Activated gamma-delta T cell (primary cell): ENCODE measurements at places on chromosomes 4 and X.

DNA sequence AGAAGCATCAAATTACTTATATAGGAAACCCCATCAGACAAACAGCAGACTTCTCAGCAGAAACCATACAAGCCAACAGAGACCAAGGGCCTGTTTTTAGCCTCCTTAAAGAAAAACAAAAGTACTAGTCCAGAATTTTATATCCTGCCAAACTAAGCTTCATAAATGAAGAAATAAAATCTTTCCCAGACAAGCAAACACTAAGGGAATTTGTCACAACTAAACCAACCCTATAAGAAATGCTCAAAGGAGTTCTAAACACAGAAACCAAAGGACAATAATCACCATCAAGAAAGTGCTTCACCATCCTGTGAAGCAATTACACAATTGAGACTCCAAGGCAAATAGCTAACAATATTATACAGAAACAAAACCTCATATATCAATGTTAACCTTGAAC, 238.6 kb downstream of the NKX6-1 start:
- DNase-seq: no peak

DNA sequence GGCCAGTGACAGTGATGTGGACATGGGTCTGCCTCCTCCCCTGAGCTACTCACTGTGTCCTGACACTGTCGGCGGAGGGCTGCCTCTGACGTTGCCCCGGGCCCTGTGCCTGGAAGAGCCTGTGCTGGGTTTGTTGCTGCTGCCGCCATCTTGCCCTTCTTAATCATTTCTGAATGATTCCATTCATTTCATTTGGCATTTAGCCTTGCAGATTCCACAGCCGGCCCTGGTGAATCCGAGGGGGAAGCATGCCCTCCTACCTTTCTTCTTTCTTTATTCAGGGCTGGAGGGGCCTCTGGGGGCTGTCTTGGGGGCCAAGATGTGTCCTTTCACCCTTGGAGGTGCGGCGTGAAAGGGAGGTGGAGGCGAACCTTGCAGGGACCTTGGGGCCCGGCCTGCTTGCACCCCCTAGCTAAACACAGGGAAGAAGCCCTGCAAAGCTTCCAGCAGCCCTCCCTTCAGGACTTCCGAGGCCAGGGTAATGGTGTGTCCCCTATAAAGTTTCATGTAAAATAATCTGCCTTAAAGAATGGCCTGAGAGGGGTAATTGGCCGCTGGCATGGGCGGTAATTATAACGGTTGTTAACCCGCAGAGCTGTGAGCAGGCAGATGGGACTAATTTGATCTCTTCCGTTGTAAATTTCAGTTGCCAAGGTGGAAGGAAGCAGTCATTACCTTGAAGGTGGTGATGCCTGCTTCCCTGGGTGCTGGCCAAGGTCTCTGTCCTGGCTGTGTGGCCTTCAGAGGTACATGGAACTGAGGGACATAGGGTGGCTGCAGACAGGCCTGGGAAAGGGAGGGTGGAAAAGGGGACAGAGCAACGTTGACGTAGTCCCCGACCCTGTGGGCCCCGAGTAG, 92.3 kb downstream of the PSAPL1 start:
- no peak for DNase-seq

DNA sequence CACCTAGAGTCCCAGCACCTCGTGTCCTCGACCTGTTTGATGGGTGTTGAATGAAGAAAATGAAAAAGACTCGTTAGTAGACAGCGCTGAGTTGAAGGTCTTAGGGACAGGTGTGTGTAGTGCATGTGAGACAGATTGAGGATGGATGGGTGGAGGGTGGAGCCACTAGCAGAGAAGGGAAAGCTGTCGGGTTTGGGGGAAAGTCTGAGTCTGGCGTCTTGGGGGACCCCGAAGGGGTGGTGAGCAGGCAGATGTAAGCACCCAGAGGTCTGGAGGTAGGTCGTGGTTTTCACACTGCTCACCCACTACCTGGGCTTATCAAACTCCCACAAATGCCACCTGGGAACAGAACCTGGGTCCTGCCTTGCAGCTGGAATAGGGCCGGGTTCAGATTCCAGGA, 16.0 kb downstream of the TMEM271 start:
- no peak for DNase-seq

DNA sequence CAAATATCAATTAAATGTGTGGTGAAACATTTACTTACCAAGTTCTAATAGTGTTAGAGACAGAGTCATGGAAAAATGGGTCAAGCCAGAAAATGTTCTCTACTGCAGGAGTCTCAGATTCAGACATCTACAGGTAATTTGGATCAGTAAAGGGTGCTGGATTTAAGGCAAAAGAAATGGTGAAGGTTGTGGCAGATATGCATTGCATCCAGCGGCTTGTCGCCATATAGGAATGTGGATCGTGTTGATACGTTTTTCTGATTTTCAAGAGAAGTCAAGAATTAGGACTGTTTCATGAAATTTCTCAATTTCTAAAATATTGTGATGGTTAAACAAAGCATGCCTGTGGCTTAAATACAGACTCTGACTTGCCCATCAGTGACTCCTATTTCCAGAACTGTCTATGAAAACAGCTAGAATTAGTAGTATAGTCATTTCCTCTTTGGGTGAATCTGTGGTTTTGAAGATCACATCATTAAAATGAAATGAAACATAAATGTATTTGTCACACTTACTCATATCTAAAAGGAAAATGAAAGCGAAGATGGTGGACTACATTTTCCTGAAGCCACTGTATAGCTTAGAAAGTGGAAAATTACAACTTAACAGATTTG, 110.1 kb upstream of the VEGFC start:
- DNase-seq: no peak

- no peak for DNase-seq
Observed at GRCh38 chr4:135770505-135770904, 1568.9 kb upstream of the PABPC4L start.

DNA sequence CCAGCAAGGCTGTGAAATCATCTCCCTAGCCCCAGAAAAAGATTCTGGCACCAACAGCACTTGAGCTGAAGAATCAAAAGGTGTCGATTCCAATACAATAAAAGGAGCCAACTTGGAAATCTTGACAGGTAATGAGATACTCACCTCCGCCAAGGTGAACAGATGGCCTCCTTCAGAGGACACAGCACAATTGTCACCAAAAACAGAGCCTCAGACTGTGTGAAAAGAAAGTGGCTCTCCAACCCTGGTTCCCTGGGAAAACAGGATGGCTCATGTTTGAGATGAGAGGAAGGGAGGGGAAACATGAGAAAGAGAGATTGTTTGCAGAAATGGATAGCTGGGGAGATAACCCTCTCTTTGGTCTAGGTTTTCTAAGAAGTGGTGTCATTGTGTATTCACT, 168.9 kb downstream of the HS3ST1 start:
- DNase-seq: no peak

DNA sequence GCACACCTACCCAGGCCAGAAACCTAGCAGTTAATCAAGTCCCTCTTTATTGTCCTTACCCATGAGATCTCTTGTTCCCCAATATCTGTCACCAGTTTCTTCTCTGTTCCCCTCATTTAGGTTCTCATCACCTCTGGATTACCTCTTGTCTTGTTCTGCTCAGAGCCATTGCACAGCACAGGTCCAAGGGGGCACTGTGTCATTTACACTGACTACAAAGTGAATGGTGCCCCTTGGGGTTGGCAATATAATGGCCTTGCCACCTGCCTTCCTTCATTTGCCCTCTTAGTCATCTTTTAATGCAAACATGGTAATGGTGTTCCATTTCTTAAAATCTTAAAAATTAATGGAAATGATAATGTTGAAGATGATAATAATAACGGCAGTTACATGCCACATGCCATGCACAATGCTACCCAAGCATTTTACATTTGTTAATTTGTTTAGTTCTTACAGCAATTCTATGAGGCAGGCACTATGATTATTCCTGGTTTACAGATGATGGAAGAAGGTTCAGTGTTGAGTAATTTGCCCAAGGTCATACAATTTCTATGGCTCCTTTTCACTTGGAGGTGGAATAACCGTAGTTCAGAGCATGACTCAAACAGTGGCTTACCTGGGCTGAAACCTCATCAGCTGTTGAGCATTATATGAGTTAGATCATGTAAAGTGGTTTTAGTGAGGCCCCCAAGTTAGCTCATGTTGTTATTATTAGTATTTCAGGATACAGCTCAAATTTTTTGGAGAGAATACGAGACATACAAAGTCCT, 117.9 kb downstream of the RASL11B start:
- no peak for DNase-seq

GRCh38 chrX:2434270-2435163, 66.3 kb downstream of the DHRSX start:
- DNase-seq: no peak

DNA sequence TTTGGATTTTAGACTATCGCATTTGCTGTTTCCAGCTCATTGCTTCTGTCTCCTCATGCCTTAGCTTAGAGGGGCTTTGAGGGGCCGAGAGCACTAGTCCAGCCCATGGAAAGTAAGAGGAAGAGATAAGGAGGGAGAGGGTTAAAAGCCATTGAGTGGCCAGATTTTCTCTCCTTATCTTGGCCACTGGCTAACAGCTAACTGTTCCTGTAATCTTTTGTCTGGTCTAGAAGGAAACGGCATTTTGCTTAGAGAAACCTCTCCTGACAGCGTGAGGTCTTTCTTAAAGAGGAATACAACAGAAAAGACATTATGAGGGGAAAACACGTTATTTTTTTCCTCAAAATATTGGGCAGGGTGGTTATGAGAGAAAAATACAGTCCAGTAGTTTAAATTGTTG, 7.9 kb downstream of the GPR101 start:
- DNase-seq: no peak

DNA sequence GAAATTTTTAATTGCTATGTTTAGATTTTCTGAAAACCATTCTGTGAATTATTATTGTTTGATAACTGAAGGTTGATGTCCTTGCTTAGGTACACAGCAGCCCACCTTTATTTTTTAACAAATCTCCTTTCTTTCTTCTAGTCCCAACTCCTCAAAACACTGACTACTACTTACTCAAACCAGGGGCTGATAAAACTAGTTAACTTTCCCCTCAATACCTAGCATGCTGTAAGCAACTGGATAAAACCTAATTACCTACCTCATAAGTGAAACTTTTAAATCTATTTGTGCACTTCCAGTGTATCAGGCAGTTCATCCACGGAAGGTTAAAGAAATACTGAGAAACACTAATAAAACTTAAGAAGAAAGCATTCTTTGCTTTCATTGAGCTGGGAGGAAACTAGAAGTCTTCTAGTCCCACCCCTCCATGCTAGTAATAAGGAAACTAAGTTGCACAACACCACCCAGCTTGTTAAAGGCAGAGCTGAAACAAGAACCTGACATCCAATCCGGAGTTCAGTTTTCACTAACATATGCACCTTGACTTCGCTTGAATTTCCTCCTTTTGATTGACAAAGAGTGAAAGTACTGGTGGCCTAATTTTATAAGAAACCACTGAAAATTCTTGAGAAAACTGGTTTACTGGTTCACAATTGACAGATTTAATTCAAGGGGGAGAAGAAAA, 180.2 kb upstream of the TET2 start:
- DNase-seq: no peak

- no peak for DNase-seq
Observed at GRCh38 chr4:144667500-144667899, 21.5 kb downstream of the HHIP start.

DNA sequence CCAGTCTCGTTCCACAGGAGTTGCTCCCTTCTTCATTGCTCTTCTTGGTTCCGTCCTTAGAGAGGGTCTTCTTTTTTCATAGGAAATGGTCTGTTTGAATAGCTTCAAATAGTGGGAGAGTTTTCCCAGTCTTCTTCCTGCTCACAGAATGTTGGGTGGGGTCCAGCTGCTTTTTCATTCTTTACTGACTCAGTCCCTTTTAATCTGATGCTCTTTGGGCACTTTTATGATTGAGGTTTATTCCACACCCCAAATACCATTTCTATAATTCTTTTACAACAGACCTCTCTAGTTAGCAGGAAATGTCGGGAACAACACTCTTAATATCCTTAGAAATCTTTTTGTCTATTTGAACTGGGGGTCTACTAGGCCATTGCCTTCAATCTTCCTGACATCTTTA, 239.5 kb downstream of the PRDM5 start:
- DNase-seq: no peak

- no peak for DNase-seq
Observed at GRCh38 chrX:15073313-15073712, 196.6 kb downstream of the ASB9 start.

DNA sequence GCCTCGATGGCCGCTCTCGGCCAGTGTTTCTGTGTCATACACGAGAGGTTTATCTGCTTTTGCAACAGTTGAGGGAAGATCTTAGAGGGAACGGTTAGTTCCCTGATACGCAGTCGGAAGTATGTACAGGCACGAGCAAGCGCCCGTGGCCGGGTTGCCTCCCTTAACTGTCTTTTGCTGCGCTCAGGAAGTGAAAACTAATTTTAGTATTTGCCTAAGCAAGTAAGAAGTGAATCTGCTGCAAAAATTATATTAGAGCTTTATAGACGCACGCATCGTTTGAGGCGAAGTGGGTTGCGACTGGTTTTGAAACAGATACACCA, 695 bp downstream of the MTM1 start:
- DNase-seq: no peak

- DNase-seq: no peak
Observed at GRCh38 chrX:88170553-88170952, 576.5 kb upstream of the CPXCR1 start.

DNA sequence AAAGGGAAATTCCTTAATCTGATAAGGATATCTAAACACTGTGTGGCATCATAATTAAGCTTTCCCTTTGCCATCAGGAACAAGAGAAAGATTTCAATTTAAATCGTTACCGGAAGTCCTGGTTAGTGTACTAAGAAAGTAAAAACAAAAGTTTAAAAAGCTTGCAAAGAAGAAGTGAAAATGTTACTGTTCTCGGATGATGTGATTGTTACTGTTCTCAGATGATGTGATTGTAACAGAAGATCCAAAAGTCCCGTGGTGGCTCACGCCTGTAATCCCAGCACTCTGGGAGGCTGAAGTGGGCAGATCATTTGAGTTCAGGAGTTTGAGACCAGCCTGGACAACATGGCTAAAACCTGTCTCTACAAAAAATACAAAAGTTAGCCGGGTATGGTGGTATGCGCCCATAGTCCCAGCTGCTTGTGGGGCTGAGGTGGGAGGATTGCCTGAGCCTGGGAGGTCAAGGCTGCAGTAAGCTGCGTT, 62.5 kb downstream of the RGS12 start:
- no peak for DNase-seq

GRCh38 chrX:150542846-150543229, 25.6 kb upstream of the MTM1 start:
- no peak for DNase-seq

- DNase-seq: no peak
Observed at GRCh38 chr4:36772154-36772516, 472.4 kb upstream of the NWD2 start.

DNA sequence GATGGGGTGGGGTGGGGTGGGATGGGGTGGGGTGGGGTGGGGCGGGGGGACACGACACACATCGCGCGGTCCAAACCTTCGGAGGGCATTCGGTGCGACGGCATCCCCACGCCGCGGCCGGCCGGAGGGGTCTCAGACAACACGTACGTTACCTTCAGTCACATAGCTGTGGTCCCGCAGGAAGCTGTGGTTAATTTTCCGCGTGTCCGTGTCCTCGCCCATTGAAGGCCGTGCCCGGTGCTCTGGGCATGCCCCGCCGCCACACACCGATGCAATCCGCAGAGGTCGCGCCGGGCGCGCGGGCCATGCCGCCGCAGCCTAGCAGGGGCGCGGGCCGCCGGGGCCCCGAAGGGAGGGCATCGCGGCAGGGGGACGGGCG, 417 bp downstream of the PPP2R2C start:
- no peak for DNase-seq

GRCh38 chr4:7960017-7960789, 20.5 kb upstream of the AFAP1 start:
- no peak for DNase-seq

GRCh38 chr4:32697281-32697814, 1977.2 kb downstream of the PCDH7 start:
- no peak for DNase-seq

- DNase-seq: no peak
Observed at GRCh38 chrX:49202022-49202421, 2.0 kb upstream of the SYP start.
